Hematopoietic multipotent progenitor cell treated with erythropoietin and hydrocortisone succinate and interleukin-3 and kit ligand, for 4 days (in vitro differentiated cells): ENCODE measurements at places on chromosomes 11 and 22.

GRCh38 chr11:84958295-84958694 is 668.8 kb downstream of the DLG2 start:
- DNase-seq = no peak

GRCh38 chr11:11211888-11212287 is 141.2 kb downstream of the CSNK2A3 start:
- no peak for DNase-seq

DNA sequence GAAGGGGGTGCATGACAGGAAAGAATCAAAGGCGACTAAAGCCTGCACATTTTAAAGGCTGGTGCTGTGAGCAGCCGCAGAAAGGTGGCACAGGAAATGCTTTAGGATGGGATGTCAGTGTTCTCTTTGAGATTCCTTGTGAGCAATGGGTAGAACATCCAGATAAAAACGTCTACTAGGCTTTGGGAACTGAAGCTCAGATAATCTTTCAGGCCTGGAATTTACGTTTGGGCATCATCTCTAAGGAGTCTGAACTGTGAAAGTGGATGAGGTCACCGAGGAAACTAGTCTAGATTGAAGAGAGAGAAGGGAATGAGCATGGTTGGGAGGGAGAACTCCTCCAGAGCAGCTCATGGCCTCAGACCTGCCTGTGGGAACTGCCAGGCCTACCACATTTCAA is 65.7 kb downstream of the FLI1 start:
- no peak for DNase-seq

DNA sequence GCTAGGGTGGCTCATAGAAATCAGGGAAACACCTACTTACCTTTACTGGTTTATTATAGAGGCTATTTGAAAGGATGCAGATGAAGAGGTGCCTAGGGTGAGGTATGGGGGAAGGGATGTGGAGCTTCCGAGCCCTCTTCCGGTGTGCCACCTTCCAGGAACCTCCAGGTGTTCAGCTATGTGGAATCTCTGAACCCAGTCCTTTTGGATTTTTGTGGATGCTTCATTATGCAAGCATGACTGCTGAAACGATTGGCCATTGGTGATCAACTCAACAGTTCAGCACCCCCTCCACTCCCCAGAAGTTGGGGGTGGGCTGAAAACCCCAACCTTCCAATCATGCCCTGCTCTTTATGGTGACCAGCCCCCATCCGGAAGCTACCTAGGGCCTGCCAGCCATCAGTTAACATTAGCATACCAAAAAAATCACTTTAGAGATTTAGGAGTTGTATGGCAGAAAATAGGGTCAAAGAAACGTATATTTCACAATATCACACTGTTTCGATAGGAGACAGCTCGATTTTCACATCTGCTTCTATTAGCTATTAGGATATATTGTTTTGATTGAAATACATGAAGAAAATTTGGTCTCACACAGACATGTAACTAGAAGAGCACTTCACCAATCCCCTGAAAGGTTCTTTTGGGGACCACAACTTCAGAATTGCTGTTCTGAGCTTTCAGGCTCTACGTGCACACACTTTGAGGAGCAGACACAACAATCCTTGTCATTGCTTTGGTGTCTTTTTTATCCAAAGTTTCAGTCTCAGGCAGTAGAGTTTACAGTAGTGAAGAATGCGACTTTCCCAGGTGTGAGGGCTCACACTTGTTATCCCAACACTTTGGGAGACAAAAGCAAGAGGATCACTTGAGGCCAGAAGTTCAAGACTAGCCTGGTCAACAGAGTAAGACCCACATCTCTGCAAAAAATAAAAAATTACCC is 3.3 kb upstream of the POLR2G start:
- DNase-seq = no peak

GRCh38 chr11:61194169-61194671 is 9.1 kb upstream of the PGA3 start:
- no peak for DNase-seq

DNA sequence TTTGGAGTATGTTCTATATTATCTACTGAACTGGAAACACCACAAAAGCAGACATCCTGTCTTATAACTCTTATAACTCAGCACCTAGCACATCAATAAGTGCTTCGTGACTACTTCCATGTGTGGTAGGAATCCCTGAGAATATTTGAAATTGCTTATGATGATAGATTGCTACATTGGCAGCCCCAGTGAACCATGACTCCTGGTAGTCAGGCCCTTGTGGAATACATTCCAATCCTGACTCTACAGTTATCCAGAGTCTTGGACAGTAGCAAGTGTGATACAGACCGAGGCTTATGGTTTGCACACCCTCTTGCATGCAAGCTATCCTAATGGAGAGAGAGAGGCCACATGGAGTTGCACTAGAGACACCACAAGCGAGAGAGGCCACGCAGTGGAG is 59.5 kb upstream of the PHF21A start:
- DNase-seq = no peak

GRCh38 chr11:77142091-77142975 is 14.3 kb downstream of the MYO7A start:
- peak; percentile 76 for DNase-seq

DNA sequence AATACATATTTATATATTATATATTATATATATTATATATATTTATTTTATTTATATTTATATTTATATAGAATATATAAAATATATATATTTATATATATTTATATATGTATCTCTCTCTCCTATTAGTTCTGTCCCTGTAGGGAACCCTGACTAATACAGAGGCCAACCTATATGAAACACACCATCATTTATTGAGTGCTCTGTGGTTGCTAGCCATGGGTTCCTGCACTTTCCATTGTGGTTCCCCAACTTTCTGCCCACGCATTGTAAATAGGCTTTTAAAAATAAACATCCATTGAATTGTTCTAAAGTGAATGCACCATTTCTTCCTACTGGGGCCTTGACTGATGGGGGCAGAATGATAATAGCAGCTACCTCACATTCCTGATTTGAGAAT is 93.8 kb upstream of the SESN3 start:
- DNase-seq = no peak

- peak; percentile 73 for DNase-seq
These were observed 35.9 kb downstream of the MYO18B start for GRCh38 chr22:25777870-25778269.

GRCh38 chr22:35209203-35209602 is 48.1 kb upstream of the HMGXB4 start:
- no peak for DNase-seq

- DNase-seq = no peak
These were observed 454.3 kb upstream of the KIRREL3 start for GRCh38 chr11:127454856-127455255.

GRCh38 chr11:102413497-102413896 is 39.1 kb downstream of the TMEM123 start:
- DNase-seq = no peak

DNA sequence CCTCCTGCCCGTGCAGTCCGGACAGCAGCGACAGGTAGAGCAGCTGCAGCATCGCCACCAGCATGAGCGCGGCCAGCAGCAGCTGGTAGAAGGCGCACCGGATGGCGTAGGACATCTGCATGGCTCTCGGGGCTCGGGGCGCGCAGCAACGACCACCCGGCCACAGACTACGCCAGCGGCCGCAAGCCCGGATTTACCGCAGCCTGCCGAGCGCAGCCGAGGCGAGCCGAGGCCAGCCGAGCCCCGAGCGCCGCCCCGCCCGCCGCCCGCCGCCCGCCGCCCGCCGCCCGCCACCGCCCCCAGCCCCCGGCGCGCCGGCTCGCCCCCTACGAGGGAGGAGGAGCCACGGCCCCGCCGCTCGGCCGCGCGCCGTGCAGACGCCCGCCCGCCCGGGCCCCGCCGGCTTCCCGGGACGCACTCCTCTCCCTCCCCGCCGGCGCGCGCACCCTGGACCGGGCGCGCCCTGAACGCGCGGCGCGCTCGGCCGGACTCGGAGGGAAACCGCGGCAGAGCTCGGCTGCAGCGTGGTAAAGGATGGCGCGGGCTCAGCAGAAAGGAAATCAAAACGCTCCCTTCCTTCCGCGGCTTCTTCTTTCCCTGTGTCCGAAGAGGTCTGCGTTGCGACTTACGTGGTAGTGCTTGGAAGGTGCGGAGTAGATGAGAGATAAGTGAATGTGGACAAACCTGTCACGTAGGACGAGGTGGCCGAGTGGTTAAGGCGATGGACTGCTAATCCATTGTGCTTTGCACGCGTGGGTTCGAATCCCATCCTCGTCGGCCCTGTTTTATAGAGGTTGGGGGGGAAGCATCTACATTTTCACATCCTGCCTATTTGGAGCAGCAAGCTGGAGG is at the start of gene B4GAT1:
B4GAT1 (minus strand) TSS at position 205 of the 852 bp plus-strand sequence; CDS start at position 121, 84 bp downstream.
- DNase-seq = peak; percentile 84

- DNase-seq = no peak
These were observed 534.2 kb downstream of the TBC1D22A start for GRCh38 chr22:47296405-47297260.

- DNase-seq = peak; percentile 44
These were observed 23.5 kb downstream of the DRICH1 start for GRCh38 chr22:23608583-23608982.
